Naive thymus-derived CD4-positive, alpha-beta T cell (primary cell): ENCODE measurements at places on chromosomes 4 and X. TPM values are rescaled to one million over a fixed set of nuclear protein-coding genes. Genes with fewer than 3 reads are reported as not detected.
A peak's percentile ranks its signal among the peaks of the same experiment; 100 is the strongest.

DNA sequence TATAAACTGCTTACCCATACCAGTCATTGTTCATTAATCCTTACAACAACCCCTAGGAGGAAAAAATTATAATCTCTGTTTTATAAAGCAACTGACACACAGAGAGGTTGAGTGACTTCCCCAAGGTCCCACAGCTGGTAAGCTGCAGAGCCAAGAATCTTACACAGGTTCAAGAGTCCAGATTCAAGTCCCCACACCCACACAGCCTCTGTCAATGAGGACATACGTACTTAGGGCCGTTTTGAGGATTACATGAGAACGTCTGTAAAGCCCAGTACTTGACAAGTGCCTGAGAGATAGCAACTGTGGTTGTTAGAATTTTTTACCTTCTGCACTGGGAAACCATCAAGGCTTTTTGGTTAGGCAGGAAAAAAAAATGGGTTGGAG is 556 bp upstream of the SLC25A43 start:
- DNase-seq, result no peak

DNA sequence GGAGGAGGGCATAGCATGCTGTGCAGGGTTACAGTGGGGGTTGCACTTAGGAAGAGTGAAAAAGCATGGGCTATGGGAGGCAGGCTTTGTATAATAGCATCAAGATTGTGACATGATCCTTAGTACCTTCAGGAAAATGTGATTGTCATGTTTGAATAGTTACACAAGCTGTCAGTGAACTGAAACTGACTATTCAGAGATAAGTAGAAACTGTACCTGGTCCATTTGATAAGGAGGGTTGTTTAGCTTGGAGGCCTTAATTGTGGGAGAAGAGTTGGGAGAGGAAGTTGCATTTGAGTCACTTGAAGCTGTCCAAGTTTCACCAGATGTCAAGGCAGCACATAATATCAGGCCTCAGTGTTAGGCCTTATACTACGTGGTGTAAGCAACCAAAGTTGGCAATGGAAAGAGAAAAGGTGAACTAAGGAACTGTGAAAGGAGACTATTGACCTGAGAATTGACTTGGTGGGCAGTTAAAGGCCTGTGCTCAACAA is 85.0 kb downstream of the TEX13C start:
- no peak for DNase-seq

GRCh38 chr4:57364255-57364654 is 254.1 kb upstream of the IGFBP7 start:
- DNase-seq, result no peak

GRCh38 chrX:17167915-17168314 is 207.1 kb upstream of the NHS start:
- DNase-seq, result no peak

GRCh38 chr4:60327651-60328050 is 872.5 kb upstream of the ADGRL3 start:
- DNase-seq, result no peak

Gene MAGEB1
- polyA plus RNA-seq, result not detected

Gene USO1
- polyA plus RNA-seq, result 27.4 TPM

DNA sequence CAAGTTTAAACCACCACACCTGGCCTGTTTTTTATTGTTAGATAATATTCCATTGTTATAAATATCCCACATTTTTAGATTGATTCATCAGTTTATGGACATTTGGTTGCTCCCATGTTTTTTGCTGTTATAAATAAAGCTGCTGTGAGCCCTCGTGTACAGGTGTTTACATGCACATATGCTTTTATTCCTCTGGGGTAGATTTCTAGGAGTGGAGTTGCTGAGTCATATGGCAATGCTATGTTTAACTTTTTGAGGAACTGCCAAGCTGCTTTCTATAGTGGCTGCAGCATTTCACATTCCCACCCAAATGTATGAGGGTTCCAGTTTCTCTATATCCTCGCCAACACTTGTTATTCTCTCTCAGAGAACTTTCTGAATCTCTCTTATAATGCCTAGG is 90.5 kb downstream of the TBL1X start:
- DNase-seq, result no peak

GRCh38 chr4:133865612-133866327 is 335.8 kb downstream of the PABPC4L start:
- DNase-seq, result no peak

DNA sequence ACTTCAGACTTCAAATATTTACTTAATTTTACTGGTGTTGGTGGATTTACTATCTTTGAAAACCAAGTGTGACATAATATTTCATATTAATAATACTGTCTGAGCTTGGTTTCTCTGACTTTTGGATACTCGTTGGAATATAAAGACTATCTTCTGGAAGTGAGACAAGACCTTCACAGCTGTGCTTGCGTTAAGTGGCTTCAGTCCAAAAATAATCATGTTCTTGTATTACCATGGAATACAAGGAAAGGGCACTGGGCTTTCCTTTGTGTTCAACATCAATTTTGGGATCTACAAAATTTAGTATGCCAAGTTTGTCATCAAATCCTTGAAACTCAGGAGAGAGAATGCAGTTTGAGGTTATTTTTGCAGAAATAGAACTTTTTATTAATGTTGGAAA is 712.4 kb upstream of the LCORL start:
- no peak for DNase-seq

Gene PUDP
- polyA plus RNA-seq, result 16.5 TPM

Gene CT45A3
- not detected for polyA plus RNA-seq

DNA sequence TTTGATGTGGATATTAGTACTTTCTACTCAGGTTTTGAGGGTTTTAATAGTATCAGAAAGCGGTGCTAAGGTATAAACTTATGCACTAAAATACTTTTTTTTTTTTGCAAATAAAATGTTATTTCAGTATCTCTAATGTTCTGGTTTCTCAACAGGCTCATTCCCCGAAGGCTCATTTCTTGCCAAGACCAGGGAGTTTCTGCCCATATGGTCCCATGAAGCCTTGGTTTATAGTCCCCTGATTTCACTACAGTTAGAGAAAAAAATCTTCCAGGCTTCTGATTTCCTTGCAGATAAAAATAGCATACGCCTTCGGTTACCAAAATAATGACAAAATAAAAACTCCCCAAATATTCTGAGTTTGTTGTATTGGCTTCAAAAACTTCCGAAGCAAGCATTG is 814.2 kb upstream of the PABPC4L start:
- DNase-seq, result no peak

Gene ADH1A
- not detected for polyA plus RNA-seq

DNA sequence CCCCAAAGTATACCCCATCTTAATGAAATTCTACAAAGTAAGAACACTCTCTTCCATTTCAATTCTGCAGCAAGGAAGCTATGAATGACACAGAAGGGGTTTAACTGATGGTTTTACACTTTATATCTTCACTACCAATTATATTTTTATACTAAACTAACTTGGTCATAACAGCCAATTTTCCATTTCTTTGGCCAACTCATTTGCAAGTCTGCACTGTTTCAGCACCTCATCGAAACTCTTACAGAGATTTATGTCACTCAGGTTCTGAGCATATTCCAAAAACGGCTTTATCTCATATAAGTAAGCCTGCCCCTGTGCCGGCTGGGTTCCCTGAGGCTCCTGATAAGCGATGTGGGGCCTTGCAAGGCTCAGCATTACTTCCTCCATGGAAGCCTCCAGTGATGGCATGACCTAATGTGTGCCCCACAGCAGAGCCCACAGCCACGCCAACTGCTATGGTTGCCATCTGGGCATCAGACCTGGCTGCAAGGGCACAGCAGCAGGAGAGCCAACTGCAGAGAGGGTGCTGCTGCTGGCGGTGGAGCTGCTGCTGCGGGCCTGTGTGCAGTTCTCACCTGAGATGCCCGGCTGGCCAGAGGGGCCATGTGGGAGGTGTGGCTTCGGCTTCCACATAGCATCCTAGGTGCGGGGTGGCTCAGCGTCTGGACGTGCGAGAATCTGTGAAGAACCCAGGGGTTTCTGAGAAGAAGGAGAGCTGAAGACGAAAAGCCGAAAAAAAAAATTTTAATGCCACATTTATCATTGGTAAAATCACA is 13.4 kb upstream of the IBSP start:
- DNase-seq, result no peak

DNA sequence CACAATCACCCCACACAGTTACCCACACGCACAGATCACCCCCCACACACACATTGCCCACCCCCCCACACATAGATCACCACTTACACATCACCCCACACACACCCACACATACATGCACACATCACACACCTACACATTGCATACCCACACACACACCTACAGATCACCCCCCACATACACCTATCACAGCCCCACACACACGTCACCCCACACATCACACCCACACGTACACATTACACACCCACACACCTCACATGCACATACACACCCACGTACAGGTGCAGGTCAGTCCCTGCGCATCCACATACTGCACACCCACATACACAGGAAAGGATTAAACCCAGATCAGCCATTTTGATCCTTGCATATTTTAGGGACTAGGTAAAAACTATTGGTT is 15.3 kb upstream of the TADA2B start:
- no peak for DNase-seq

Gene PGAM4
- polyA plus RNA-seq, result not detected

GRCh38 chr4:124111411-124111810 is 601.1 kb downstream of the ANKRD50 start:
- DNase-seq, result no peak

GRCh38 chr4:130646886-130647285 is 1550.9 kb downstream of the C4orf33 start:
- no peak for DNase-seq

Gene REELD1
- polyA plus RNA-seq, result not detected

DNA sequence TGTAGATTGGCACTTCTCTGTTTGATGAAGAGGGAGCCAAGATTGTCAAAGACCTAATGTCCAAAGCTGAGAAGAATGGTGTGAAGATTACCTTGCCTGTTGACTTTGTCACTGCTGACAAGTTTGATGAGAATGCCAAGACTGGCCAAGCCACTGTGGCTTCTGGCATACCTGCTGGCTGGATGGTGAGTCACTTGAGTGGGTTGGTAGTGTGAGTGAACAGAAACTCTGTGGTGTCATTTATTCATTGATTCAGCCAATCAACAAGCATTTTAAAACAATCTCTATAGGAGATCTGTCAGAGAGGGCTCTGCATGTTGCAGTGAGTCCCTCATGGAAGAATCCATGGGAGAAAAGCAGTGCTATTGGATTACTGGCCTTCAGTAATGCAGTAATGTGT is 16.3 kb downstream of the TAF9B start:
- DNase-seq, result no peak

DNA sequence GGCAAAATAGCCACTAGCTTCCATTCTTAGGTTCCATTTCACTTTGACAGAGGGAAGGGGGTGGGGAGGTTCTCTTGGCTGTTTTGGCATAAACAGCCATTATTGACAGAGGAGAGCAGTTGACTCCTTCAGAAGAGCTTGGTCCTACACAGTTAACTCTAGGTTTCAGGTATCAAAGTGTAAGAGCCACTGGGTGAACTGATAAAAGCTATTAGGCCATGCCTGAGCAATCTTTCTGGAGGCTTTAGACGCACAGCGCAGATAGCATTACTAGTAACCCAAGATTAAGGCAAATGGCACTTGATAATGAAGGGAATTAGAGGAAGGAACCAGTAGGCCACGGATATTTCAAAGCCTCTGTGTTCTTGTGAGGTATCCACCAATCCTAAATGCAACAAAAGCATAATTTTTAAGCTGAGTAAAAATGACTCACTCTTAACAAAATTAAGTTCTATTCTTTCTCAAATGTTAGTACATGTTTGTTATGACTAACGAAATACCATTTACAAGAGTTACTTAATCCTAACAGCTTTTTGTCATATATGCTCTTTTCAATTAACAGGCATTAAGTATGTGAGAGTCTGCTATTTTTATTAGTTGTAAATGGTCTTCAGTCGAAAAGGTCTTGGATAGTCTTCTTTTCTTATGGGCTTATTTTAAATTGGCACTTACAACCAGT is 53.6 kb downstream of the SLC7A11 start:
- DNase-seq, result no peak

Gene TGIF2LX
- polyA plus RNA-seq, result not detected

DNA sequence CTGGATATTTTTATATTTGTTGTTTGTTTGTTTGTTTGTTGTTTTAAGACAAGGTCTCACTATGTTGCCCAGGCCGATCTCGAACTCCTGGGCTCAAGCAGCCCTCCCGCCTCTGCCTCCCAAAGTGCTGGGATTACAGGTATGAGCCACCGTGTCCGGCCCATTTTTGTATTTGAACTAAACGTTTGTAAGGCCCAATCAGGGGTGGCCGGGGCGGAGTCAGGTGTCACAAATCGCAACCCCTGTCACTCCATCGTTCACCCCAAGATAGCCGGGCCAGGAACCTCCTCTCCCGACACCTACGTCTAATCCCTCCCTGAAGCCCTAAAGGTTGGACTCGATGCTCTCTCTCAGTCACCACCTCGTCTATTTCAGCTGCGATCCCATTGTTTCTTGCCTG is 722 bp upstream of the EFHC2 start:
- DNase-seq, result peak; percentile 67

DNA sequence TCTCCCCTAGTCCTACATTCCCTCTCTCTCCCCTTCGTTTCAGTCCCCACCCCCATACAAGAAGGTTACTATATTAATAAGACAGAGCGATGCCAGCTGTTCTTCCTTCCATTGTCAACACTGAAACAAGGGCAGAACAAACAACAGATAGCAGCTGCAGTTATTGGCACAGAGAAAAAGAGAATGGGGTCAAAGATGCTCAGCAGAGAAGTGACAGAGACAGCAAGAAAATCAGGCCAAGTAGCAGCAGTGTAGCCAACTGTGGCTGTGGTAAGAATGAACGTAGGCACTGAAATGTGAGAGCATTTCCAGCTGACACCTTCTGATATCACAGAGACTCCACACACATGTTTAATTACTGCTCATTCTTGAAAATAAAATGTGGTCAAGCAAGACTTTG is 641.8 kb downstream of the FSTL5 start:
- no peak for DNase-seq

Gene MYL5
- 5.8 TPM for polyA plus RNA-seq

DNA sequence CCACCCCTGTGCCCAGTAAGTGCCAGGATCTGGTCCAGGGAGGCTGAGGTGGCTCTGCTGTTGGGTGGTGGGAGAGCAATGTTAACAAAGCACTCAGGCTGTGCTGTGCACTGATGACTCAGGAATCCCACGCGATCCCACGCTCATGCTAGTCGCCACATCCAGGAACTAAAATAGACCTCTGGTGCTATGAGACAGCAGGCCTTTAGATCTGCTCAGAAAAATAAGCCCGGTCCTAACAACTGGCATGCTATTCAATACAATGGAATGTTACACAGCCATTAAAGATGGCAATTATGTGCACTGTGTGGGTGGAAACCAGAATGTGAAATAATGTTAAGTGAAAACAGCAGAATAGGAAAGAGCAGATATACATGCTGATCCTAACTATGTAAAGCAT is 26.0 kb downstream of the ARL13A start:
- DNase-seq, result no peak

- no peak for DNase-seq
Measured at GRCh38 chr4:180394730-180395129, 1848.5 kb upstream of the TENM3 start.

Gene SOWAHB
- 0.05 TPM for polyA plus RNA-seq

- no peak for DNase-seq
Measured at GRCh38 chr4:144955104-144955503, 142.9 kb downstream of the ANAPC10 start.

Gene RNF212
- polyA plus RNA-seq, result 6.7 TPM

Gene CLDN34
- polyA plus RNA-seq, result not detected

DNA sequence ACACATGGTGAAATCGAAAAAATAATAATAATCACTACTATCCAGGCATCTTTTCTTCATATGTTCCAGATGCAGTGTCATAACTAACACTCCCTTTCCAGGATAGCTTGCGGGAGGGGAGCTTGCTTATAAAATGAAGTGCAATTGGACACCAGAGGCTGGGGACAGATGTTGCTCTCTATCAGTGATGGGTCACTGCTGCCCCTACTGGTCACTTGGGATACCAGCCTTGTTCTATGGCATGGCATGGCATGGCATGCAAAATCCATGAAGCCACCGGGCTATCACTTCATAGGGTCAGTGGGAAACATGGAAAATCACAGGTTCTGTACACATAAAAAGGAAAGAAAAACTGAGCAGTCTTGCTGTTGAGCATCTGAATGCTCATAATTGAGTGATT is 168.1 kb downstream of the GLRA2 start:
- no peak for DNase-seq
